Colonic mucosa (tissue), 4 donors: ENCODE measurements at places on chromosomes 6 and 20.

DNA sequence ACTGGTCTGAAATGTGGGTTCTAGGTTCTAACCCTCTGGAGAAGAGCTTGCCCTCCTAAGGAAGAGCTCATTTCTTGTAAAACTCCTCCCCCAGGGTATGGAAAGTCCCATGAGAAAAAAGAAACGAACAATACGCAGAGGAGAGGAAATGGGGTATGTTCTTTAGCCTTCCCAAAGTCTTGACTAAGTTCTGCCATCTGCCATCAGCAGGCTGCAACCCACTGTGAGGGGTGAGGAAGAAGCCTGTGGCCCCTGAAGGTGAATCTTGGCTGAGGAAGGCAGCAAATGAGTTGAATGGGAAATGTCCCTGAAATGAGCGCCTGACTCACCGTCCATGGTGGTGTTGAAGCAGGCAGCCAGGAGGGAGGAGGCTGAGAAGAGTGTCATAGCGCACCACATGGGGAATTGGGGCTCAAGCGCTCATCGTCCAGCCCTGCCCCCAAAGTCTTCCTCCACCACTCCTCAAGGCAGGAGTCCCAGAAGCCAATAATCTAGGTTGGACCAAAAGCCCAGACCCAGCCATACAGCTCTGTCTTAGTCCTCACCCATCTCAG lies 10.4 kb upstream of the MATN4 start:
- no peak for DNase-seq

DNA sequence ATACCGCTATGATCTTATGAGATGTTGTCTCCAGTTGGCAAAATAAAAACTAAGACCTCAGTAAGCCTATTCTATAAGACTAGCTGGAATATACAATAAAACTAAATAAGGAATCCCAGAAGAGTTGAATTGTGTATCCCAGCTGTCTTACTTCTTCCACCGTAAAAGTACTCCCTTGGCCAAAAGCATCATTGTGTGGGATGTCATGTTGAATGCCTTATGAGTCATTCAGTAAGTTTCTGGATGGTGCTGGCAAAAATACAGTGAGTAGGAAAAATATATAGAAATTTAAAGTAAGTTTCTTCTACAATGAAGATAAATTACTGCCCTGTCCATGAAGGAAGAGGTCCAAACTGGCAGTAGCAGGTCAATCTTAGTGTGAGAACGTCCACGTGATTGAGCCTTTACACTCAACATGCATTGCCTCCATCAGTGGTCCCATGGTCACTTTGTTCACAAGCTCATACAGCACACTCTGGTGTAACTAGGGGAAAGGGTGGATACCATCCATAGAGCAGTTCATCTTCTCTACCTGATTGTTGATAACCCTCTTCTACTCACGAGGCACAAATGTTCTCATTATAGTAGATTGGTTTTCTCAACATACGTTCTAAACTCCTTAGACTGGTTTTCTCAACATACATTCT lies 13.7 kb upstream of the ZNF318 start:
- DNase-seq = no peak

DNA sequence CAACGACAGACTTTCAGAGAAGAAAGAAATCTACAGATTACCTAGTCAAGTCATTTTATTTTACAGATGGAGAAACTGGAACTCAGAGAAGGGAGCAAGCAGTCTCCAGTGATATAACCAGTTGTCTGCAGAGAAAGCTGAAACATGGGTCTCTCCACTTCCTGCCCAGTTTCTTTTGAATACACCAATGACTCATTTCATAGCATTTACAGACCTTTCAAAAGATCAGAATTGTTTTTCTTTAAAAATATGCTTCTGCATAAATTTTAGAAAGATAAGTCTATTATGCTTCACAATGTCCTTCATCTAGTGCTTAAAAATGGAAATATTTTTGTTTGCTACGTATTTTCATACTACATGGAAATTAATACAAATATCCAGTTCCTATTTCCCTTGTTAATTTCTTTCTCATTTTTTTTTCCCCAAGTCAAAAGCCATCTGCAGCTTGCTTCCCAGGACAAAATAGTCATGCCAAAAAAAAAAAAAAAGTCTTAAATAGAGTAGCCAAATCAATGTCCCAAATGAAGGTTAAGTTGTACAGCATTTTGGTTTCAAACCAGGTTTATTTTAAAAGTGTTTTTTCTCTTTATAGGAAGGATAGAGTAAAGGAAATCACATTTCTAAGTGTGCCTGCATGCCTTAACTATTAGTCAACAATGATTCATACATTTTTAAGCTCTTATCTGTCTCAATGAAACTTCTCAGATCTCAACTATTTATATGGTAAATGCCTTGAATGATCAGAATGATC lies 36.9 kb downstream of the ARHGAP18 start:
- no peak for DNase-seq

DNA sequence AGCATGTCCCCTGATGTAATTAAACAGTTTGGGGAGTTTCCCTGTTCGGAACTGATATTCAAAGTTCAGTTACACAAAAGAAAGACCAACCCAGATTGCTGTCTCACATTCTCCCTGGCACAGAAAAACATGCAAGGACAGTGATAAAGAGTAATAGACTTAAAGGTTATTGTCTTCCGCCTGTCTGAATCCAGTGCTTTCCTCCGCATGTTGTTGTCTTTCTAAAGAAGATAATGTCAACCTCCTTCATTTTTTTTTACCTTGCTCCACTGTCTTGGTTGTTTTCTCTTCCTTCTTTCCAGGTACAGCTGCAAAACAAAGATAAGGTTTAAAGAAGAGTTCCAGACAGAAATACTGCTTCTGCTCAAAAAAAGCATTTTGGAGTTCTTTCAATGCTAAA lies 284.5 kb downstream of the TRDN start:
- DNase-seq = no peak

- DNase-seq = no peak
Measured at GRCh38 chr6:130557481-130558112, 191.8 kb downstream of the TMEM200A start.
